ENCODE measurements at places on chromosomes 16 and 17.

GRCh38 chr16:71350821-71351557, 7.5 kb upstream of the CALB2 start:
- no peak for DNase-seq

- DNase-seq, result no peak
These were observed 71.9 kb upstream of the AXIN2 start for GRCh38 chr17:65633146-65633881.

DNA sequence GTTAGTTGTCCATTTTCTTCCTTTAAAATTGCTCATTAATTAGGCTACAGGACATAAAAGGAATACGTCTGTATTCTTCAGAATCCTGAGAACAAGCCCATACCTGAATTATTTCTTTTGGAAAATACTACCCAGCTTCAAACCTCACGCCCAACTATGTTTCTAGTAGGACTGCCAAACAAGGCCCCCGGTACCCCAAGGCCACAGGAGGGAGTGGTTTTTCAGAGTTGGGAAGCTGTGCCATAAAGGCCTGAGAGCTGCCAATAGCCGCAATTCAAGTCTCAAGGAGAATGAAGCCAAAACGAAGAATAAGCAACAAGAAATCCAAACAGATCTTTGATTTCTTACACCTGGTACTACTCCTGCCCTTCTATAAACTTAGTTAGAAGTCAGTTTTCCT, 48.3 kb downstream of the UBE2G1 start:
- no peak for DNase-seq

GRCh38 chr16:2194166-2194834, 2.1 kb downstream of the CASKIN1 start:
- no peak for DNase-seq

DNA sequence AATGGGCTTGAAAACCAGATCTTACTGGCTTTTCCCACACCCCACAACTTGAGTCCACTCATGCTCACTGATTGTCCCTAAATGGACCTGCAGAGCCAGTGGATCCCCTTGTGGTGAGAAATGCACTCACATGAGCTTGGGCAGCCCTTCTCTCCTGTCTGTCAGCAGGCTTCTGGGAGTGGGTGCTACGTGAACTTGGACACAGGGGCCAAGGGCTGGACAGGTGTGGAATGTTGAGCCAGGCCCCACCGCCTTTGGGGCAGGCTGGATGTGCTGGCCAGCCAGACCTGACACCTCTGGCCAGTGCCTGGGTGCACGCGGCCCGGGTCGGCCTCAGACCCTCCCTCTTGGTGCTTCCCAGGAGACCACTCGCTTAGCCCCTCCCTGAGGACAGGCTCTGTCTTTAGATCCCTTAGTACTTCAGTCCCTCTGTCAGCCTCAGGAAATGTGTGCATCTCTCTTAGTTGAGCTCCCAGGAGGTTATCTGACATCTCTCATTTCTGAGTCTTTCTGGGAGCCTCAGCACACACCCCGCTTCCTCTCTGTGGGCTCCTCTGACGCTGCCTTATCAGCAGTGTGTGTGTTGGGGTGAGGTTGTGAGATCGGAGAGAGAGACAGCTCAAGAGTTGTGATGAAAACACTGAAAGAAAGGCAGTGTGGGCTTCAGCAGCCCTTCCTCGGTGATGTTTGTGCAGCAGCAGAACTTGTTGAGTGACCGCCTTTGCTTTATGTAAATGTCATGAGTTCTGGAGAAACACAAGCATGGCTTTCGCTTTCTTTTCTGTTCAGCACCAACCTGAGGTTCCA, 117.0 kb downstream of the RAB11FIP4 start:
- peak; percentile 72 for DNase-seq

DNA sequence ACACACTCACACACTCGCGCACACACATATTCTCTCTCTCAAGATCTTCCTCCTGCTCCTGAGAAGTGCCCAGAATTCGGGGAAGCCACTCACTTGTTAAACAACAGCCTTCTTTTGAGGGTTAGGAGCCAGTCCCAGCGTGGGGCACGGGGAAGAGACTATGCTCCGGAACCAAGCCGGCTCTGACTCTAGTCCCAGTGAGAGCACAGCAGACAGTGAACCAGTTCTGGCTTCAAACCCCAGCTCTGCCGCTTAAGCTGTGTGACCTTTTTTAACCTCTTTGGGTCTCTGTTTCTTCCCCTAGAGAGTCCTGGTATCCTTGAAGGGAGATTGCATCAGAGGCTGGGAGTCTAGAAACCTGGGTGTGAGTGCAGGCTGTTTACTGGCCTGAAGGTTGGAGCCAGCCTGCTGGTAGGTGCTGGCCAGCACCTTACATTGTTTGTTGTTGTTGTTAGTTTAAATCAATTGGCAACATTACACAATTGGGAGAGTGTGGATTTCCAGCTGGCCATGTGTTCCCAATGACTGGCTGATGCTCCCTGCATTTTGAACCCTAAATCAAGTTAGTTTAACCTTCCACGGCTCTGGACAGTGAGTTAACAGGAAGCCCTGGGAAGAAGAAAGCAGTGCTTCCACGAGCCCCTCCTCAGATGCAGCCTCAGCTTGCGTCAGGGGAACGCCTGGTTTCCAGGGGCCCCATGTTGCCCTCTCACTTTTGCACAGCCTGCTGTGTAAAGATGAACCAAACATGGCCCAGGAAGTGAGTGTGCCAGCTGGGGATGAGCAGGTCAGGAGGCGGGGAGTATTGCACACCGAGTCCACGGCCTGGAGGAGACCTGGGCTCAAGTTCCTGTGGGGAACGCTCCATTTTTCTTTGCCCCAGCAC, 71.5 kb downstream of the GAS7 start:
- DNase-seq, result peak; percentile 42

DNA sequence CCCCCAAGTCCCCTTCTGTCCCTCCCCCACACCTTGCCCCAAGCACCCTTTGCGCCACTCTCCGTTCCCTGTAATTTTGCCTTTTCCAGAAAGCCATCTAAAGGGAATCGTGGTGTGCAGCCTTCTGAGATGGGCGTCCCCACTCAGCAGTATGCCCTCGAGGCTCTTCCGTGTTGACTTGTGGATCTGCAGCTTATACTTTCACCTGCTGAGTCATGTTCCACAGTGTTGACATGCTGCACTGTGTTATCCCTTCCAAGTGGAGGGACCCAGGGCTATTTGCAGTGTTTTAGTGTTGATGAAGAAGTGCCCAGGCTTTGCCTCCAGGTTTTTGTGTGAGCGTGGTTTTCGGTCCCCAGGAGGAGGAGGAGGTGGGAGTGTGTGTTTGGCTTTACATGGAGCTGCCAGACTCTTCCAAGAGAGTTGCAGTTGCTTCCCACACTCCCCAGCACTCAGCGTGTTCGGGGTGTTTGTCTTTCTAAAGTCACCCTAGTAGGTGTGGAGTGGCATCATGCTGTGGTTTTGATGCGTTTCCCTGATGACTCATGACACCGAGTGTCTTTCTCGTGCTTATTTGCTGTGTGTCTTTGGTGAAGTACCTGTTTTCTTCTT, 32.1 kb upstream of the JPT2 start:
- peak; percentile 4 for DNase-seq

GRCh38 chr16:11080327-11080967, 136.1 kb downstream of the CLEC16A start:
- no peak for DNase-seq

GRCh38 chr17:49512296-49513043, 17.4 kb downstream of the NGFR start:
- no peak for DNase-seq

DNA sequence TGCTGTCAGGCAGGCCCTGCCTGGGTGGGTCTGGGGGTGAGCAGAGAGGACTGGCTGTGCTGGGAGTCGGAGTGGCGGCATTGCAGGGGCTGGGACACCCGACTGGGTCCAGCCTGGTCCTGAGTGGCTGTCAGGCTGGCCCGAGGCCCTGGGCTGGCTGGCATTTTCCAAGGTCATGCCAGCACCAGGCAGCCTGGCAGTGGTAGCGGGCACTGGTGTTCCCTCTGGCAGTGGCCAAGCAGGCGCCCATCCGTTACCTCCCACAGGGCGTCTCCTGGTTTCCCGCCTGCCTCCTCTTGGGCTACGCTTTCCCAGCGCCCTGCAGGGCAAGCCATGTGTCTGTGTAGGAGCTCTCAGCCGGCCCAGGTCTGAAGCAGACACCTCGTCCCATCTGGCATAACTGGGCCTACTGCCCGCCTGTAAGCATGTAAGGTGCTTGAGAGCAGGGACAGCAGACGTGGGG, 5.7 kb upstream of the PKMYT1 start:
- no peak for DNase-seq
